ENCODE measurements at places on chromosomes 5 and 9.

DNA sequence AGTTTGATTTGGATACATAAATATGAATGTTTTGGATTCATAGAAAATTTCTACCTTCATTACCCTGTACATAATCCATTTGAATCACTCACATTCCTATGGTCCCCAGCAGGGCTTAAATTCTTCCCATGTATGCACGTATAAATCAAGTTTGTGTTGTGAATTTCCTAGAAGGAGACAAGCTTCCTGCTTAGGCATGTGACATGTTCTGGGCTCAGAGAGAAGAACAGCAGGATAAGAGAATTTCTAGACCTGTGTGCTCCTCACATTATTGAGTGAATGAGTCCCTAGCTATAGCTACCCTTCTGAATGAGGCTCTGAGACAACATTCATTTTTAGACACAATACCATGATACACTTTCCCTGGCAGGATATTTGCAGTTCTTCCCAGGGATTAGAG is 229.1 kb downstream of the YTHDC2 start:
- no peak for DNase-seq

DNA sequence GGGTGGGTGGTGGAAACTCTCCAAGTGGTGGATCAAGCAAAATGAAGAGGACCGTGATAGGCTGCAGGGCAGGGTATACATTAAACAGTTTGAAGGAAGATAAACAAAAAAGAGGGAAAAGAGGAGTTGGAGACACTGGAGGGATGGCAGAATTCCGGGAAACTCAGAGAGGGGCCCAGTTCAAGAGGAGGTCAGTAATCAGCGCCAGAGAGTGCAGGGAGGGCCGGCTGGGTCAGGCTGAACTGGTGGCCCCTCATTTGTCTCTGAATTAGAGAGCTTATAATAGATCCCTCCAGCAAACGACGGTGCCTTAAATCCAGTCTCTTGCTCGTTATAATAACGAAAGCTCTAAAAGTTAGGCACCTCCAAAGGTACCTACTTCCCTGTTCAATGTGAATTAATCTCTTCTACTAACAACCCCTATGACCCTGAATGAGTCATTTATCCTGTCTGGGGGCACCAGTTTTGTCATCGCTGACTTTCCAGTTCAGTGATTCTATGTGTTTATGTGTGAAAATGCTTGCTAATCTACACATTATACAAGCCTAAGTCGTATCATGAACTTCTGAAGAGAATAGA is 2.4 kb upstream of the ZSWIM6 start:
- DNase-seq: no peak

DNA sequence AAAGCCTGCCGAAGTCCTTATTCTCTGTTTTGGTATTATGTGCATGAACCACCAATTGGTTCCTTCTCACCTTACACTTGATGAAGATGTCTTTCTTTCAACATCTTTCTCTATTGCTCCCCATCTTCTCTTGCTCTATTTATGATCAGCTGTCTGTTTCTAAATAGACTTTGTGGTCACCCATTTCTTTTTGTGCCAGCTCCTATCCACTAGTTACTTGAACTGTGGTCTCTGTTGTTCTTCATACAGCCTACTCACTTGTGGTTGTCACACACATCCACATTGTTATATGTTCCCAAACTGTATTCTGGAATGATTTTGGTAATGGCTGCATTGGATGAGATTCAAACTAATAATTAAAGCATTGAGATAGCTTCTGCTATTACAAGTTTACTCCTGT is 11.4 kb downstream of the VCAN start:
- DNase-seq: no peak

DNA sequence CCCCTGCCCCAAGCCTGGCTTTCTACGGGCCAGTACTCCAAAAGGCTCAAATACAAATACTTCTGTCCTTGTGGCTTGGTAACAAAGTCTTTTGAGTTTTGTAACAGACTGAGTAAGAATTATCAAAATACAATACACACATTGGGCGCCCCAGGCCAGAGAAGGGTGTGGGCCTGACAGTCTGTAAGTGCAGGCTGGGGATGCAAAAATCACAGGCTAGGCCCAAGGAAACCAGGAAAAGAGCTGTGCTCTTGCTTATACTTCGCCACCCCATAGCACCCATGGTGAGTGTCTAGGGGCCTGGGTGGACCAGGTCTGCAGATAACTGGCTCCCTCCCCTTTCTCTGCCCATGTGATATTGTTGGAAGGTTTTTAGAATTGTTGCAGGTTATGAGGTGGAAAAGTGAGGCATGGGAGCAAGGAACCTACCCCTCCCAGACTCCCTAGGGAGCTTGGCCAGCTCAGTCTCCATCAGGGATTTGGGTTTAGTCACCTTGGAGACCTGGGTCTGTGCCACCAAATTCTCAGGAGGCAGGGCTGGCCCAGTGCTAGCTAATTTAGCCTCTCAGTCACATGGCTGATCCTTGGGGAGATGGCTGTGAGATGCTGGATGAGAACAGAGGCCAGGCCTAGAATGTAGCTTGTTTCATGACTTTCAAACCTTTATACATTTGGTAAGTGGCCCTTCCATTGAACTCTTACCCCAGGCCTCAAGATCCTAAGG is 72.9 kb downstream of the TARS1 start:
- DNase-seq: no peak
